GM18507 (cell line): ENCODE measurements at places on chromosomes 11 and 22.

DNA sequence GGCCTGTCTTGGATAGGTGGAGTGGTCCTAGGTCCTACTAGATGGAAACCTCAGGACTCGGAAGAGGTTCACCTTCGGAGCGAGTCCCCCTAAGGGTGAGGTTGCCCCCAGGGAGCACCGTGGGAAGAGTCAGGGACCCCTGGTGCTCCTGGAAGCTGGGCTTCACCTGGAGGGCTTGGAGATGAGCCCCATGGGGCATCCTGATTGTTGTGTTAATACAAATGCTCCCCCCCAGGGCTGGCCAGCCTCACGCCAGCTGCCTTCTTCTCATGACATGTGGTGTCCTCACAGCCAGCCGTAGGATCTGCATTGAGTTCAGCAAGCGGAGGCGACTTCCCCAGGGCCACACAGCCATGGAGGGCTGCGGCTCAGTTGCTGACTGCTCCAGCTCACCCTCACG lies 1487.5 kb downstream of the BRD1 start:
- no peak for DNase-seq

- DNase-seq: no peak
Measured at GRCh38 chr22:46964773-46965550, 202.5 kb downstream of the TBC1D22A start.

- DNase-seq: no peak
Measured at GRCh38 chr11:73257342-73258103, 14.6 kb upstream of the P2RY6 start.

DNA sequence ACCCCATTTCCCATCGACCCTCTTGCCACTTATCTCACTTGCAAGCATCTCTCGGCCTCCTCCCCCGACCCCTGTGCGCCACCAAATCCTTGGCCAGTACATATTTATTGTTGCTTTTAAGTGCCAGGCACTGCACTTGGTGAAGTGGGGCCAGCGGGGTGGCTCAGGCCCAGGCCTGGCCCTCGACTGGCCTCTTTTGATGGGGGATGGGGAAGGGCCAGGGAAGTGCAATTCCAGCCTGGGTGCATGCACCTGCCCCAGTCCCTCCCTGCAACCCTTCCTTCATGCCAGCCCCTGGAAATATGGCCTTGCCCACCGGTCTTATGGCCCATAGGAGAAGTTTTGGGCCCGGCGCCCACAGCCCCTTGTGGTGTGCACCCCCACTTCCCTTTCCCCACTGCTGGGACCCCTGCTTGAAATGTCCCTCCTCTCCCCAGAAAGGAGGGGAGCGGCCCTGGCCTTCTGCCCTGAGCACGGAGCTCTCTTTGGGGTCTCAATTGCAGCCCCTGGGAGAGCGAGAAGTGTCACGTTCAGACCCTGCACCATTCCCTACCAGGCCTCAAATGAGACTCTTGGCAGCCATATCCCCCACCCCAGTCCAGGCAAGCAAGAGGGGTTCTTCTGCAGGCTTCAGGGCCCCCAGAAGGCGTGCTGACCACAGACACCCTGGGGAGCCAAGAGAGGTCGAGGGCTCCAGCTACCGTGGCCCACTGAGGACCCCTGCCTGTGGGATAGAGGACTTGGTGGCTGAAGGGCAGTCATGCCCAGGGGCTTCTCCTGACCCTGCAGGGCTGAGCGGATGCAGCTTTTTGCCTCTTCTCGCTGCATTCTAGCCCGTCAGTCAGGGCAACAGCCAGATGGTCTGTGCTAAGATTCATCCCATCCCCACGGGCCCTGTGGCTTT lies 961 bp downstream of the SUSD2 start:
- no peak for DNase-seq

DNA sequence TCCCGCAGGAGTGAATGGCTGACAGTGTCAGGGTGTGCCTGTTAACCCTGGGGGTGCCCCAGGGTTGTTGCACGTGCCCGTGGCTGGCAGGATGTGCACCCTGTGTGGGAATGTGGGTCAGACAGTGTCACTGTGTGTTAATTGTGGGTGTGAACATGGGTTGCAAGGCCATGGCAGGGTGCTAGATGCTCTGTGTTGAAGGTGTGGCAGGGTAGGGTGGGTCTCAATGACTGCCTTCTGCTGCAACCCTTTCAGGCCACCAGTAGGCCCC lies 8.3 kb downstream of the RIN1 start:
- DNase-seq: no peak

- DNase-seq: no peak
Measured at GRCh38 chr22:17675584-17675983, 37.0 kb downstream of the BCL2L13 start.

GRCh38 chr22:34847072-34847471 lies 218.9 kb upstream of the ISX start:
- no peak for DNase-seq

GRCh38 chr11:115820026-115820425 lies 315.8 kb upstream of the CADM1 start:
- no peak for DNase-seq

DNA sequence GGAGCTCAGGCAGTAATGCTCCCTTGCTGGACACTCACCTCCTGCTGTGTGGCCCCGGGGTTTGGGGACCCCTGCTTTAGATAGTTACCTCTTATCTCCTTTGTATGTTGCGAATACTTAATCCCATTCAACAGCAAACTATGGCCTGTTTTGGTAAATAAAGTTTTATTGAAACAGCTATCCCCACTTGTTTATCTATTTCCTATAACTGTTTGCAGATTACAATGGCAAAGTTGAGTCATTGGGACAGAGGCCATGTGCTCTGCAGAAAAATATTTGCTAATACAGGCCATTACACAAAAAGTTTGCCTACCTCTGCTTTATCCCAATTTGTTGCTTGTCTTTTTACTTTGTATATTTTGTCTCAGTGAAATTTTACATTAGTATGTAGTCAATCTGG lies 68.4 kb downstream of the CACNA1I start:
- no peak for DNase-seq

DNA sequence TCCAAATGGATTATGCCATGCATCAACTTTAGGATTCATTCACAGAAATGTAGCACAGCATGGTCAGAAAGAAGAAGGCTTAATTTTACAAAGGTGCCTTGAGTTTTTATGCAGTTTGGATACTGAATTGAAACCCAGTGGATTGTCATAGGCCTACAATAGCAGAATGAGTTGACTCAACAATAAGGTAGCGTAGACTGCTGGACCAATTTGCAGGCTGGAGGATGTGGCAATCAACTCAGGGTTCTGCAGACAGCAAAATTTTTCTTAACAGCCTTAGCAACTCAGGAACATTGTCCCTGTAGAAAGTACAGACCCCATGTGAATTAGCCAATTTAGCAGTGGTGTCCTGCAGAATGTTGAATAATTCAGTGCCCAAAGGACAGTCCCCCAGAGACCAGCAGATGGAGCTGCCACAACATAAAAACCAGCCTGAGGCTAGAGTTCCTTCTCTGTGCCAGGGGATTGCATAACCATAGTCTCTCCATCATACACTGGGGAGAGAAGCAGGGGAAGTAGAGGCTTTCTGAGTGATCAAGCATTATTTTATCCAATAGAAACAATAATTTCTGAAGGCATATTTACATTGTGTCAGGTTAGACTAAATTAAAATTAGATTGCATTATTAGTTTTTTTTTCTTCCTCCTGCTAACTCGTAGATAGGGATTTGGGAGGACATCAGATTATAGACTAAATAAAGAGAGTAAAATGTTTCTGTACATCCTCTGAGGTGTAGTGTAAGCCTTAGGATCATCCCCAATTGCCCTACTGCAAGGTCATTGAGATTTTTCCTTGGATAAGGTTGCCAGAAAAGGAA lies 20.3 kb upstream of the MRPL17 start:
- no peak for DNase-seq

GRCh38 chr11:59598961-59599360 lies 16.6 kb downstream of the OSBP start:
- no peak for DNase-seq

DNA sequence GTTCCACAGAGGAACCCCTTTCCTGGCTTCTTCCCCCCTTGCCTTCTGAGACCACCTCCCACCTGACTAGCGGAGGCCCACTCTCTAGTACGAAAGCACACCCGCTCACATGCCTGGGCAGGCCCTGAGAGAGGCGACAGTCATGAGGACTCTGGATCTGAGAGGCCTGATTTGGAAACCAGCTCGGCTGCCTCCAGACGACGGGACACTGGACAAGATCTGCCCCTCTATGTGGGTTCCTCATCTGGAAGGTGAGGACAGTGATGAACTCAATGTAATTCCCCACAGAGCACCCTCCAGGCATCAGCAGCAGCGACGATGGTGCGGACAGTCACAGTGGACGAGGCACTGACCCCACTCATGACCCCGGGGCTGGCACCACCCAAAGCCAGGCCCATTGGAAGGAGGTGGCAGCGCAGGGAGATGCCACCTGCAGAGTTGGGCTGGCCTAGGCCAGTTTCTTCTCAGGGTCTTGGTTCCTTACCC lies 7.5 kb downstream of the SULT4A1 start:
- DNase-seq: no peak

GRCh38 chr11:74418509-74418895 lies 20.3 kb upstream of the PGM2L1 start:
- DNase-seq: no peak

- DNase-seq: peak; percentile 97
Measured at GRCh38 chr11:64916775-64917662, at the start of gene ATG2A. TSS of gene ATG2A (minus strand) at chr11:64917209. CDS start at chr11:64917135, 74 bp downstream.

DNA sequence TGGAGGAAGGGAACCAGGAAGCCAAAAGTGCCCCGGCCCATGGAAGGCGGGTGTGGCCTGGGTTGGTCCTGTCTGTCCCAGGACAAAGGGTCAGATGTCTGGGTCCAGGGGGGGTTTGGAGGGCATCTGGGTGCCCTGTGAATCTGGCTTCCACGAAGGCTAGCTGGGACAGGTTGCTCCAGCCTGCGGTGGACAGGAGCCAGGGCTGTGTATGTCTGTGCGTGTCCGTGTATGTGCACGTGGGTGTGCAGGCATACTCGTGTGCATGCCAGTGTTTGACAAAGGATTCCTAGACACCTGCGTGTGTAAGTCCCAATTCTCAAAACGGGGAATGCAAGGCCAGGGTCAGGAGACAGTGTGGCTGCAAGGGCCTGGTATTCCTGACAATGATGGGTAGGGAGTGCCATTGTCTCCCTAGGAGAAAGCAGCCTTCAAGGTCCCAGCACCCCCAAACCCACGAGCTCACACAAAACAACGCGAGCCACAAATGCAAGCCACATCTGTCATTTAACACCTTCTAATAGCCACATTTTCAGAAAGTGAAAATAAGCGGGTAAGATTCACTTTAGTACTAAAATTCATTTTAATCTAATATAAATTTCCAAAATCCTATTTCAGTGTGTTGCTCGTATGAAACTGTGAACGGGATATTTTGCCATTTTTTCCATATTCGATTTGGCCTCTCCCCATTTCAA lies 78.4 kb upstream of the WNT7B start:
- no peak for DNase-seq

GRCh38 chr11:1433977-1434640 lies 44.4 kb downstream of the BRSK2 start:
- DNase-seq: no peak

- no peak for DNase-seq
Measured at GRCh38 chr11:2929531-2929949, 320 bp upstream of the PHLDA2 start.

DNA sequence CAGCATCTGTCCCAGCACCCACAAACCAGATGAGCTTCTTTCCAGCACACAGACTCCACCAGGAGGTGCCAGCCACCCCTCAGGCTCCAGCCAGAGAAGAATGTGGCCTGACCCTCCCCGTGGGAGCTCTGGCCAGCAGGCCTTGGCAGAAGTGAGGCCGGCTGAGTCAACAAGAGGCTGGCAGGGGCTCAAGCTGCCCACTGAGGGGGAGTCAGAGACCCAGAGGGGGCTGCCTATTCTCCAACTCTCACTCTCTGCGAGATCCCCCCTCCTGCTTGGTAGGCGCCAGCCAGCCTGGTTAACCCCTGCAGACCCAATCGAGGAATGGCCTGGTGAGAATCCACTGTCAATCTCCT lies 10.6 kb upstream of the CDC42EP1 start:
- no peak for DNase-seq

- DNase-seq: peak; percentile 47
Measured at GRCh38 chr11:6646918-6647679, 8.5 kb downstream of the DCHS1 start.

GRCh38 chr11:20000351-20001134 lies 159.7 kb downstream of the DBX1 start:
- DNase-seq: no peak

- DNase-seq: no peak
Measured at GRCh38 chr22:36461665-36462649, 19.5 kb downstream of the TXN2 start.

DNA sequence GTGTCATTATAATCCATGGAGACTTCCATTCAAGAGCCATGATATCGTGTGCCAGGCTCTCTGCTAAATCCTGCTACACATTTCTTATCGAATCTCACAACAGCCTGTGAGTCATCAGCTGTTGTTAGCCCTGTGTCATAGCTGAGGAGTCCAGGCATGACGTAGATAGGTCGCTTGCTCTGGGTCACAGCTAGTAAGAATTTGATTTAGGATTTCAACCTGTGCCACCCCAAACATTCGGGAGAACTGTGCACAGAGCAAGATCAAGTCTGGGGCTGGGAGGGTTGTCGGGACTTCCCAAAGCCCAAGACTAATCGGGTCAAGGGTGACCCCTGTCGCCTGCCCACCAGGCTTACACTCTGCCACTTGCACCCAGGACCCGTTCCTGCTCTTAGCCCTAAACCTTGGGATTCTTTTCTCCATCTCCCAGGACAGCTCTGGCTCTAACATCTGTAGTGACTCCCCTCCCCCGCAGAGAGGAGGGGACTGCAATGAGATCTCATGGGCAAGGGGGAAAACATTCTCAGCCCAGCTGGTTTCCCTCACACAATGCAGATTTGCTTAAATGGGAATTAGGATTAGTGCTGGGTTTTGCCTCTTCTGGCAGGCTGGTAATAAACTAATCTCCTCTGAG lies 34.3 kb downstream of the TSPAN18 start:
- no peak for DNase-seq

DNA sequence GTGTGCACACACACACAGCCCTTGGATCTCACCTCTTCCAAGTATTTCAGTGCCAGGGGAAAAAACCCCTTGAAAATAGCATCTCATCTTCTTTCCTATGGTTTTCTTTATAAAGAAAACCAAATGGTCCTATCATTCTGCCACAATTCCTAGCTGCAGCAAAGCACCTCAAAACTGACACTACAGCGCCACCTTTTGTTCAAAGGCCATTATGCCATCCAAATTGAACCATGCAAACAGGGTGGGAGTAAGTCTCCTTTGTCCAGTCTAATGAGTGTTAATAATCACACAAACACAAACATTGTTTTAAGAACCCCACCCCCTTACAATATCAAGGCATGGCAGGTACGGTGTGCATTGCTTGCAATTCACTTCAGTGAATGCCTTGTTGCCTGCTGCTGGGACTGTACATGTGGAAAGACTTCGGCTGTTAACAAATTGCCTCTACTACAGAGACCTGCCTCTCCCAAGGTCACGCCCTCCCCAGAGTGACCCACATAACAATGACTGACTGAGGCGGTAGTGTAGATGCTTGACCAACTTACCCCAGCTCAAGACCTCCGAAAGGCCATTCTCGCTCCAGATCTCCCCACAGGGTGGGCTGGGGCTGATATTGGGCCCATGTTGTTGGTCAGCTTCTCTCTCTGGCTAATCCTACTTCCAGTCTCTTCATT lies 31.7 kb downstream of the FAM181B start:
- DNase-seq: no peak
